Suprapubic skin (tissue), 4 donors: ENCODE measurements at places on chromosomes 1 and 21. TPM values are rescaled to one million over a fixed set of nuclear protein-coding genes. Genes with fewer than 3 reads are reported as not detected.

DNA sequence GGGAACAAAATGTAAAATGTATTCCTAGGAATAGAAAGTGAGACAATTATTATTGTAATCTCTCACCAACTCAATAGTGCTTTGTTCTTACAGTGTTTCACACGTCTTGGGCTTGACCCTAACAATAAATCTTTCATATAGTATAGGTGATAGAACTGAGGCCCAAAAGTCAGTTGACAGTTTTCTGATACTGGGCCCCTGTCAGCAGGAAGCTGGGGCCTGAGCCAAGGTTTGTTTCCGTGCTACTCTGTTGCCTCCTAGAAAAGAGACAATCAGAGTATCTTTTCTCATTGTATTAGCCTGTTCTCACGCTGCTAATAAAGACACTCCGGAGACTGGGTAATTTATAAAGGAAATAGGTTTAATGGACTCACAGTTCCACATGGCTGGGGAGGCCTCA lies 5.0 kb downstream of the RRP1B start:
- H3K4me1 ChIP-seq, result peaks cover 24% of the 10 kb centered on the region
- H3K27me3 ChIP-seq, result no peaks in the 10 kb centered on the region
- no peak overlapping the region for H3K4me3 ChIP-seq

GRCh38 chr1:109214695-109215623 lies 1.2 kb downstream of the SARS1 start:
- peak overlapping the region; percentile 92 for H3K4me3 ChIP-seq
- H3K4me1 ChIP-seq, result peaks cover 40% of the 10 kb centered on the region
- H3K27ac ChIP-seq, result peak overlapping the region; percentile 95
- no peak for DNase-seq

DNA sequence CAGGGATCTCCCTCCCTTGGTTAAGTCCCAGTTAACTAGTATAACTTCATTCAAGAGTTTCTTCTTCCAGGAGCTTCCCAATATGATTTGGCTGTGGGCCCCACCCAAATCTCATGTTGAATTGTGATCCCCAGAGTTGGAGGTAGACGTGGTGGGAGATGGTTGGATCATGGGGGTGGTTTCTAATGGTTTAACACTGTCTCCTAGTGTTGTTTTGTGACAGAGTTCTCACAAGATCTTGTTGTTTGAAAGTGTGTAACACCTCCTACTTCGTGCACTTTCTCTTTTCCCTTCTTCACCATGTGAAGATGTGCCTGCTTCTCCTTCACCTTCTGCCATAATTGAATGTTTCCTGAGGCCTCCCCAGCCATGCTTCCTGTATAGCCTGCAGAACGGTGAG lies 251.8 kb upstream of the FGGY start:
- no peaks in the 10 kb centered on the region for H3K36me3 ChIP-seq
- H3K4me3 ChIP-seq, result no peak overlapping the region
- no peak for DNase-seq
- H3K4me1 ChIP-seq, result peaks cover 15% of the 10 kb centered on the region
- no peak overlapping the region for H3K27ac ChIP-seq

- no peak for DNase-seq
- H3K36me3 ChIP-seq, result no peaks in the 10 kb centered on the region
- no peak overlapping the region for H3K4me3 ChIP-seq
Observed at GRCh38 chr1:177219554-177220458, 49.0 kb downstream of the BRINP2 start.

DNA sequence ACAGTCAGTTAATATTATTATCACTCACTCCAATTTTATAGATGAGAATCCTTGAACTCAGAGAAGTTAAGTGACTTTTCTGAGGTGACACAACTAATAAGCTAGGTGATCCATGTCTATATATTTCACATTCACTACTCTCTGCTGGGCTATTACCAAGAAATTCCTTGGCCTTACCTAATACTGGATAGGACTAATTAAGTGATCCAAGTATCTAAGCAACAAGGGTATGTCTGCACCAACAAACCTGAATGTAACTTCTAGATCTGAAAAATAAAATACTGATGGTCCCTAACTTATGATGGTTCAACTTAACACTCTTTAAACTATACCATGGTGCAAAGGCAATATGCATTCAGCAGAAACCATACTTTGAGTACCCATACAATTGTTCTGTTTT lies 14.8 kb upstream of the CASQ2 start:
- no peaks in the 10 kb centered on the region for H3K27me3 ChIP-seq
- no peak for DNase-seq
- H3K4me3 ChIP-seq, result no peak overlapping the region
- H3K4me1 ChIP-seq, result peaks cover 26% of the 10 kb centered on the region
- no peak overlapping the region for H3K27ac ChIP-seq

DNA sequence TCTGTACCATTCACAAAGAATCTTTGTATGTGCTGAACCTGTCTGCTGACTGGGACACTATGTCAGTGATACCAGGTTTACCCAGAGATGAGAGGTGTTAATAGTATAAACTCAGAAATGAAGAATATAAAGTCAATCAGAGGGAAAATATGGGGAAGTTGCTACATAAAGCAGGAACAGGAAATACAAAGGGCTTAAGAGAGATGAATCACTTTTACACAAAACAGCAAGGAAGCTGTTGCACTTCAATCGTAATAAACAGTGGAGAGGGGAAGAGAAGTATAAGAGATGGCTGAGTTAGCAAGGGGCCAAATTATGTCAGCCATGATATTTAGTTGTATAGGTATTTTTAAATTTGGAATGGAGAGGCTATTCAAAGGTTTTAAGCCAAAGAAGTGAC lies 890.2 kb upstream of the NCAM2 start:
- H3K4me3 ChIP-seq, result no peak overlapping the region
- H3K27me3 ChIP-seq, result no peaks in the 10 kb centered on the region
- no peak for DNase-seq
- H3K36me3 ChIP-seq, result no peaks in the 10 kb centered on the region
- H3K27ac ChIP-seq, result no peak overlapping the region

DNA sequence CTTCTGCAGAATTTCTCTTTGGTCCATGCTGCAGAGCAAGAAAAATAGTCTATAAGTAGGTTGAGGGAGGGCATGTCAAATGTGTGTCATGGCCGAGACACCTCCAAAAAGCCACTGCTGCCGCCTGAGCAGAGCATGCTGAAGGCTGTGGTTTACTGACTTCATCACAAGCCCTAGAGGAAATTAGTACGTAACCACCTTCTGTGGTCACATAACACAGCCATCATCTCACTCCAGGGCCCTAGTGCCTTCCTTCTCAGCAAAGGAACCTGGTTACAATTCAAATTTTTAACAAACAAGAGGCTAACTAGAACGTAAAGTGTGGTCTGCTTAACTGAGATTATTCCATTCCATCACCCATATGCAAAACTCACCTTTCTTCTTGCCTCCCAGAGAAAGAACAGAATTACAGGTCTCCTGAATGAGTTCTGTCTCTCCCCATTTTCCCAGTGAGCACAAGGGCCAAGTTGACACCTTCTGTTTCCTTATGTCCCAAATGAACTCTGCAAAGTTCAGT lies at the start of gene PTPN22:
Gene PTPN22, minus strand, starts transcription at position 116 of the 517 bp plus-strand sequence.
- peak within 1 kb of the TSS; percentile 51 for H3K27ac ChIP-seq
- H3K27me3 ChIP-seq, result no peaks in the 10 kb centered on the region
- H3K4me3 ChIP-seq, result no peak within 1 kb of the TSS
- H3K36me3 ChIP-seq, result no peaks in the 10 kb centered on the region
- DNase-seq, result no peak

DNA sequence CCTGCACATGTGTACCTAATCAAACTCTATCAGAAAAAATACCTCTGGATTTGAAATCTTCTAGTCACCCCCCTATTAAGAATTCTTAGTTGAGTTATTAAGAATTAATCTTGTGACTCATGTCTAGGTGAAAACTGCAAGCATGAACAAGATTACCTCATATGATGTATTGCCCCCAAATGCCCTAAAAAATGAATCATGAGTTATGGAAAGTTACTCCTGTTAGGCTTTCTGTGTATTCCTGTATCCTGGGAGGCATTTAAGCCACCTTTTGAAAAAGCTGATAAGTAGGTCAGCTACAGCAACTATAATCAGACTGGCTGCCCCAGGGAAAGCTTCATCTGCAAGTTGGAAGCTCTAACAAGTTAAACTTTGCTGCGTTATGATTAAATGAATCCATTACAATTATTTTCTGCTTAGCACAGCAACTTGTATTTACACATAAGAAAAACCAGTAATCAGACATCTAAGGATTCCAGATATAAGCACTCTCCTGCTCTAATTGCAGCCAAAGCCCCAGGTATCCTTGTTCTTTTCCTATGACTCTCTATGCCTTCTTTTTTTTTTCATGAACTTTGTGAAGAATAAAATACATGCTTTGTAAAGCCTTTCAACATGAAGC lies 147.7 kb downstream of the NTPCR start:
- H3K4me3 ChIP-seq, result no peak overlapping the region
- H3K36me3 ChIP-seq, result no peaks in the 10 kb centered on the region
- peaks cover 8% of the 10 kb centered on the region for H3K4me1 ChIP-seq
- DNase-seq, result no peak

GRCh38 chr1:87612956-87613355 lies 284.3 kb downstream of the LMO4 start:
- no peaks in the 10 kb centered on the region for H3K4me1 ChIP-seq
- H3K27ac ChIP-seq, result no peak overlapping the region
- no peaks in the 10 kb centered on the region for H3K36me3 ChIP-seq
- H3K27me3 ChIP-seq, result no peaks in the 10 kb centered on the region

- peaks cover 7% of the 10 kb centered on the region for H3K36me3 ChIP-seq
- H3K27ac ChIP-seq, result no peak overlapping the region
- no peak for DNase-seq
- no peaks in the 10 kb centered on the region for H3K27me3 ChIP-seq
Observed at GRCh38 chr1:15578921-15579682, 5.7 kb downstream of the AGMAT start.

- no peak for DNase-seq
- no peaks in the 10 kb centered on the region for H3K27me3 ChIP-seq
- peaks cover 17% of the 10 kb centered on the region for H3K4me1 ChIP-seq
- peak overlapping the region; percentile 18 for H3K27ac ChIP-seq
Observed at GRCh38 chr1:93988634-93989350, 79.6 kb upstream of the GCLM start.

The LEMD1 gene
- total RNA-seq, result not detected
